ENCODE measurements at places on chromosomes 5 and 9. TPM values are rescaled to one million over a fixed set of nuclear protein-coding genes. Genes with fewer than 3 reads are reported as not detected.

Gene IRGM
- not detected for total RNA-seq

Gene PCDHA8
- total RNA-seq = under 0.01 TPM

Gene SPATA31E1
- total RNA-seq = not detected

Gene BNC2
- total RNA-seq = 18.9 TPM

Gene DROSHA
- 31.6 TPM for total RNA-seq

Gene ROR2
- total RNA-seq = 0.38 TPM

Gene BRINP1
- total RNA-seq = 0.56 TPM

Gene IER5L
- total RNA-seq = 68.5 TPM

Gene WNK2
- total RNA-seq = not detected

Gene ZNF462
- 8.6 TPM for total RNA-seq

Gene SLC34A1
- not detected for total RNA-seq

Gene GABRA1
- total RNA-seq = not detected

Gene LRRC14B
- total RNA-seq = not detected

Gene HMCN2
- under 0.01 TPM for total RNA-seq

Gene CCNJL
- 0.85 TPM for total RNA-seq

Gene LCN2
- total RNA-seq = not detected

Gene HAVCR2
- under 0.01 TPM for total RNA-seq

Gene ABCA1
- total RNA-seq = 73.2 TPM

Gene ZNF782
- 3.4 TPM for total RNA-seq

Gene KIAA0825
- total RNA-seq = 3.3 TPM

All from regular cardiac myocyte (primary cell).